EH (cell line): ENCODE measurements at places on chromosomes 13 and 19.

- no peak for DNase-seq
Observed at GRCh38 chr19:55090564-55090963, 14.9 kb downstream of the EPS8L1 start.

- DNase-seq = no peak
Observed at GRCh38 chr13:80477661-80478443, 136.9 kb upstream of the SPRY2 start.

- DNase-seq = no peak
Observed at GRCh38 chr19:16883522-16883921, 5.3 kb upstream of the F2RL3 start.

DNA sequence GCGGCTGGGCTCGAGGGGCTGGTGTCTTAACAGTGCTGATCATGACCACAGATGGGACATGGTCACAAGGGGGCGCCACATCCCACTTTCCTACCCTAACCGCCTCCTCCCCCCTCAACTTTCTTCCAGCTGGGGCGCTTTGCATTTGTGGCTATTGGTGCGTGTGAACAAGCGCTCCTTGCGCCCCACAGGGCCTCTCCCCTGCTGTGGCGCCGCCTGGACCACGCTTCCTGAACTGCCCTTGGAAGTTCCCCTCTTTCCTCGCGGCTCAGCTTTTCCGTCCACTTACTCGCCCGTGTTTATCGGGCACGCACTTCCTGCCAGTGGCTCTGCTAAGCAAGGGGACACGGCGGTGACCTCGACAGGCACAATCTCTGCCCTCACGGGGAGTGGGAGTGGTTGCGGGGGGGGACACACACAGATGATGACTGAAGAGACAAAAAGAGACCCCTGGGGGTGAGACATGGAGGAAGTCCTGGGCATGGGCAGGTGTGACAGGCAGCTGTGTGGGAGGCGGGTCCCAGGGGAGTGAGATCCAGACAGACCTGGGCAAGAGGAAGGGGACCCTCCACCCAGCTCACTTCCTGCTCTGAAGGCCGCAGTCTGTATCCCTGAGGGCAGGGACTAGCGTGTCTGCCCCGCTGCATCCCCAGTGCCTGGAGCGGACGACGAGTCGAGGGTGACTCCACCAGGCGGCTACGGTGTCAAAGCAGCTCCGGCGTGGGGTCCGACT is 40.3 kb downstream of the ZNF787 start:
- DNase-seq = peak; percentile 77

GRCh38 chr19:23101241-23101640 is 15.6 kb upstream of the ZNF730 start:
- no peak for DNase-seq

- no peak for DNase-seq
Observed at GRCh38 chr19:56088497-56089215, 32.4 kb downstream of the ZNF787 start.

GRCh38 chr19:53388904-53389303 is 6.0 kb upstream of the ZNF765 start:
- DNase-seq = no peak

DNA sequence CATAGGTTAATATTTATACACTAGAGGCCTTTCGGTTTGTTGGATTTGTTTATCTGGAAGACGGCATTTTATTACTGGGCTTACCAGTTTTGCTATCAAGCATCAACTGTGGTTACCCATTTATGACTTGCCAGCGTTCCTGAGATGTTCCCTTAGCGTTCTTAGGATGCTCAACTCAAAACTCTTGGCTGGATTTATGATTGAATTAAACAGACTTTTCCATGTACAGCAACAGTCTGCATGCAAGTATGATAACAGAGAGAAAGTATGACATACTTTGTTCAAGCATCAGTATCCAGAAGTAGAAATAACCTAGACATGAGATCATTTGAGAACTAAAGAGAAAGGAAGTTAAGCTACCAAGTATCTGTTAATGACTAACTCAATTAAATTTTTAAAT is 29.9 kb upstream of the RNF113B start:
- peak; percentile 99 for DNase-seq

DNA sequence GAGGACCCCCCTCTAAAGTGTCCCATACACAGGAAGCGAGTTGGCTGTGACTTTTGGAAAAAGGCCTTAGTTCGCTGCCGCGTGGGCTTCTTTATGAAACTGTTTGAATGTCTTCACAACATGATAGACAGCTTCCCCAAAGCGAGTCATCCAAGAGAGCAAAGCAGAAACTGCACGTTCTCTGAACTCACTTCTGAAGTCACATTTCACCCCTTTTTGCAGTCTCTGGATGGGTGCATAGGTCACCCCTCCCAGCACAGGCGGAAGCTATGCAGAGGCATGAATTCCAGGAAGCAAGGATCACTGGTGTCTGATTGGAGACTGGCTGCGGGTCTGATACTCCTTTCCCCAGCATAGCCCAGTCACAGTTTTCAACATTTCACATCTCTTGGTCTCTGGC is 10.6 kb downstream of the GPI start:
- no peak for DNase-seq

DNA sequence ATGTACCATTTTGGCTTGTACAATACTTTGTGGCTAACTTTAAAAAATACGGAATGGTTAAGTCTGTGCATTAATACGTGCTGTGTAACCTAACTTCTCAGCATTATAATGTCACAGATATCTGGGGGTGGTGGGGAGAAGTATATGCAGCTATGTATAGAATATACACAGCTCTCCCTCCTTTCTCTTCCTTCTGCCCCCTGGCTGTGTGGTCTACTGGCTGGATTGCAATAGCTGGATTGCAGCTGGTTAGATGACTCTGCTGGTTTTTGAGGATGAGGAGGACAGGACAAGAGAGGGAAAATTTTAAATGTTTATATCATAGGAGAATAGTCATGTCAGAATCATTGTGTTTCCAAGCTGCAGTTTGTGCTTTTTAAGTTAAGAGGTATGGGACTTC is 9.7 kb downstream of the RNASEH2B start:
- DNase-seq = no peak

DNA sequence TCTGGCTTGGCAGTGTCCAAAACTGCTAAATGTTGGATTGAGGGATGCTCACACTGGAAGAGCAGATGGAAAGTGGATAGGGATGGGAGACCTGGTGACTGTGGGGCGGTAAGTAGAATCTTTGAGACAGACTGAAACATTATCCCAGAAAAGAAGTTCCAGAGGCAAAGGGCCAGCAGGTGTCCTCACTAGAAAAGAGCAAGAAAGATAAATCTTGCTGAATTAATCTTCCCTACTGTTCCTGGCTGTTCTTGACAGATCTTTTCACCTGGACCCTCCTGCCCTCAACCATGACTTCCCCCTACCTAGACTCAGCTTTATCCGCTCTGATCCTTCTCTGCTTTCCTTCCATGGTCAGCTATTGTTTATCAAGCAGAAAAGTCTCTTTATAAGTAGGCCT is 35.0 kb upstream of the FRY start:
- no peak for DNase-seq

- DNase-seq = no peak
Observed at GRCh38 chr13:46895381-46895780, 1.5 kb downstream of the HTR2A start.

GRCh38 chr19:42440357-42441048 is 2.2 kb downstream of the CXCL17 start:
- DNase-seq = peak; percentile 66

- no peak for DNase-seq
Observed at GRCh38 chr19:7368456-7368855, 19.7 kb downstream of the ARHGEF18 start.

GRCh38 chr19:46890423-46891170 is 29.8 kb downstream of the ARHGAP35 start:
- peak; percentile 97 for DNase-seq

- DNase-seq = no peak
Observed at GRCh38 chr13:47813718-47814117, 187.4 kb downstream of the SUCLA2 start.

DNA sequence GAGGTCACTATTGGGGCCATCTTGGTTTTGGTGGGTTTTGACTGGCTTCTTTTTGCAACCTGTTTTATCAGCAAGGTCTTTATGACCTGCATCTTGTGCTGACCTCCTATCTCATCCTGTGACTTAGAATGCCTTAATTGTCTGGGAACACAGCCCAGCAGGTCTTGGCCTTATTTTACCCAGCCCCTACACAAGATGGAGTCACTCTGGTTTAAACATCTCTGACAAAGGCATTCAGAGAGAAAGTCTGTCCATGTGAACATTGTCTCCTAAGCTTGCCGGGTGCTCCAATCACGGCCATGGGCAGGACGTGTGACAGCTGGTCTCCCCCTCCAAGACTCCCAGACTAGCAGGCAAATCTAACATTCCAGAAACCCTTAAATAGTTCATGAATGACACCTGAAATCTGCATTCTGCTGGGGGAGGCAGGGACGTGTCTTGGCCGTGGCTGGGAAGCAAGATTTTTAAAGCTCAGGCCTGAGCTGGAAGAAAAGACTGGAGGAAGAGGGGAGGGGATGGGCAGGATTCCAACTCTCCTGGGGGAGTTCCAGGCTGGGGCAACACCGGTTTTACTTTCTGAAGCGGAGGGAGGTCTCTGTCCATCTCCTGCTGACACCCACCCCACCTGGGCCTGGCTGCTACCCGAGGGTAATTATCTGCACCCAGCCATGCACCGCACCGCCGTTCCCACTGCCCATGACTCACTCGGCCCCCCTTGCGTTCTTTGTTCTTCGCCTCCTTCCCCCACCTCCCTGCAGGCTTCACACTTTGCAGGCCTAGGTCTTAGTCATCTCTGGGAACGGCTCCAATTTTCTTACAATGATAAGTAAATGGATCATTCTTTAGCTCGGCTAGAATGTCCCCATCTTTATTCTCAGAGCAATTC is 11.6 kb upstream of the OR1M1 start:
- DNase-seq = peak; percentile 80

DNA sequence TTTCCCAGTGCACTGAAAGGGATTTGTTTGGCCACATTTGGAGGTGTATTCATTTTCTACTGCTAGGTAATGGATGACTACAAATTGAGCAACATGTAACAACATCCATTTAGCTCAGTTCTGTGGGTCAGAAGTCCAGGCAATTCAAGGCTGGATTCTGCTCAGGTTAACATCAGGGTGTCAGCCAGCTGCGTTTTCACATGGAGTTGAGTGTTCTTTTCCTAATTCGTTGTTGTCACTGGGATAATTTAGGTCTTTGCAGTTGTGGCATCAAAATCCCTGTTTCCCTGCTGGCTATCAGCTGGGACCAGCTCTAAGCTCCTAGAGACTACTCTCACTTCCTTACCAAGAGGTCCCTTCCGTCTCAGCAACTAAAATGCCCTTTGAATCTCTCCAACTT is 25.4 kb downstream of the MIR17HG start:
- no peak for DNase-seq

GRCh38 chr13:76516586-76516985 is 369.6 kb downstream of the KCTD12 start:
- no peak for DNase-seq

- no peak for DNase-seq
Observed at GRCh38 chr13:69450245-69450644, 657.4 kb upstream of the ATXN8OS start.

GRCh38 chr19:51324167-51324481 is 12.7 kb downstream of the IGLON5 start:
- DNase-seq = no peak

- DNase-seq = no peak
Observed at GRCh38 chr13:110372676-110373075, 65.6 kb downstream of the COL4A2 start.

- DNase-seq = no peak
Observed at GRCh38 chr13:95160112-95160906, 140.9 kb downstream of the ABCC4 start.

DNA sequence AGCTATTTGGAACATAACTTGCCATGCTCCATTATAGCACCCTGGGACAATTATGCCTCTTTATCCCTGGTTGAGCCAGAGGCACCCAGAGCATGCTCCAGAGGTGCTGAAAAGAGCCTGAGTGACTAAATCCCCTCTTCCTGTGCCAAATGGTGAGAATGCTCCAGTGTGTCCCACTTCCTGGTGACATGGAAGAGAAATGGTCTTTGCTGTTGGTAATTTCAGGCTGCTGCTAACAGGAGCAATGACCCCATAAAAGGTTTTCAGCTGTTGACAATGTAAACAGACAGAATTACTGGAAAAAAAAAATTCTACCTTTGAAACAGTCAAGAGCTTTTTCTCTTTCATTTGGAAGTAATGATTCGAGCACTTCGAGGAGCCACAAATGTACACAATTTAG is 341.8 kb downstream of the FGF9 start:
- DNase-seq = no peak

DNA sequence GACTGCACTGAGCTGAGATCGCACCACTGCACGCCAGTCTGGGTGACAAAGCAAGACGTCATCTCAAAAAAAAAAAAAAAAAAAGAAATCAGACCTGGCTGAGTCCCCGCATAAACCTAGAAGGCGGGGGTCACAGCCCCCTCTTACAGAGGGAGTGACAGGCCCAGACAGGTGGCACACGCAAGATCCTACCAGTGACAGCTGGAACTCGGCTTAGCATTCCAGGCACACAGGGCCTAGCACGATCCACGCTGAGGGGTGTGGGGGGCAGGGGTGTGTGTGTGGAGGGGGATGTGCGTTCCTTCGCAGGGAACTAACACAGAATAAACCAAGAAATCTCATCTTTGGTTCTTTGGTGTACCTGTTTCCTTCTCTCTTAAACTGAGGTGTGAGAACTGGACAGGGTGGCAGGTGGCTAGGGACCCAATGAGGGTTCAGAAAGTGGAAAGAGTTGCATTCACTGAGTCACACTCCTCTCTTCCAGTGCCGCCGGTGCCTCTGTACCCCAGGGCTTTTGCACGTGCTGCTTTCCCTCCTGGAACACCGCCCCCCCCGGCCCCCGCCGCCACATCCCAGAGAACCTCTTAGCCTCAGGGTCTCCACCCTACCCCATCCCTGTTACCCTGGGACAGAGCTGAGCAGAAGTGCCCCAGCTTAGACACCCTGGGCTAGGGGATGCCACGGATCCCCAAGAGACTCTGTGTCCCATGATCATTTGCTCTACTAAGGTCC is 5.0 kb downstream of the SGTA start:
- DNase-seq = no peak

GRCh38 chr19:4414800-4415321 is 12.4 kb downstream of the CHAF1A start:
- no peak for DNase-seq

GRCh38 chr13:106794117-106794516 is 226.2 kb upstream of the ARGLU1 start:
- no peak for DNase-seq

GRCh38 chr13:80339912-80340650 is 845 bp downstream of the SPRY2 start:
- DNase-seq = peak; percentile 55

DNA sequence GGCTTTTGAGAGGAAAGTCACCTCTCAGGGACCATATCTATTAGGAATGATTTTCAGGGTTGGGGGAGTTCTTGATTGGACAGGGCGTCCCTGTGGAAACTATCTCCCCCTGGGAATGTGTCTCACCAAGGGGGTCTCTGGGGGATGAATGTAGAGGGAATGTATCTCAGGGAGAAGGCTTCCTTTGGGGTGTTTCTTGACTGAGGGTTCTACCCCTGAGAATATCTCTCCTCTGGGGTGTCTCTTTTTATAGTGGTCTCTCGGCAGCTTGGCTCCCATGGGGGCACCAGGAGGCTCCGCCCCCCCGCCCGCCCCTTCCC is 1.0 kb downstream of the RTBDN start:
- DNase-seq = no peak
